Epithelial cell of proximal tubule (primary cell): ENCODE measurements at places on chromosomes 3 and 15.

GRCh38 chr3:142029052-142029642 is 120.2 kb downstream of the TFDP2 start:
- DNase-seq: no peak

DNA sequence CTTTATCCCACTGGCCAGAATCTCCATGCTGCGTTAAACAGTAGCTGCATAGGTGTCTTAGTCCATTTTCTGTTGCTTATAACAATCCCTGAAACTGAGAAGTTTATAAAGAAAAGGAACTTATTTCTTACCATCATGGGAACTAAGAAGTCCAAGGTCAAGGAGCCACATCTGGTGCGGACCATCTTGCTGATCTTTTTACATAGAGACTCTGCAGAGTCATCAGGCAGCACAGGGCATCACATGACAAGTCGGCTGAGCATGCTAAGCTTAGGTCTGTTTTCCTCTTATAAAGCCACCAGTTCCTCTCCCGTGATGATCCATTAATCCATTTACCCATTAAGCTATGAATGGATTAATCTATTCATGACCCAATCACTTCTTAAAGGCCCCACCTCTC is 22.4 kb upstream of the FAM174B start:
- DNase-seq: no peak

GRCh38 chr3:119481079-119481478 is 12.3 kb downstream of the POGLUT1 start:
- no peak for DNase-seq

DNA sequence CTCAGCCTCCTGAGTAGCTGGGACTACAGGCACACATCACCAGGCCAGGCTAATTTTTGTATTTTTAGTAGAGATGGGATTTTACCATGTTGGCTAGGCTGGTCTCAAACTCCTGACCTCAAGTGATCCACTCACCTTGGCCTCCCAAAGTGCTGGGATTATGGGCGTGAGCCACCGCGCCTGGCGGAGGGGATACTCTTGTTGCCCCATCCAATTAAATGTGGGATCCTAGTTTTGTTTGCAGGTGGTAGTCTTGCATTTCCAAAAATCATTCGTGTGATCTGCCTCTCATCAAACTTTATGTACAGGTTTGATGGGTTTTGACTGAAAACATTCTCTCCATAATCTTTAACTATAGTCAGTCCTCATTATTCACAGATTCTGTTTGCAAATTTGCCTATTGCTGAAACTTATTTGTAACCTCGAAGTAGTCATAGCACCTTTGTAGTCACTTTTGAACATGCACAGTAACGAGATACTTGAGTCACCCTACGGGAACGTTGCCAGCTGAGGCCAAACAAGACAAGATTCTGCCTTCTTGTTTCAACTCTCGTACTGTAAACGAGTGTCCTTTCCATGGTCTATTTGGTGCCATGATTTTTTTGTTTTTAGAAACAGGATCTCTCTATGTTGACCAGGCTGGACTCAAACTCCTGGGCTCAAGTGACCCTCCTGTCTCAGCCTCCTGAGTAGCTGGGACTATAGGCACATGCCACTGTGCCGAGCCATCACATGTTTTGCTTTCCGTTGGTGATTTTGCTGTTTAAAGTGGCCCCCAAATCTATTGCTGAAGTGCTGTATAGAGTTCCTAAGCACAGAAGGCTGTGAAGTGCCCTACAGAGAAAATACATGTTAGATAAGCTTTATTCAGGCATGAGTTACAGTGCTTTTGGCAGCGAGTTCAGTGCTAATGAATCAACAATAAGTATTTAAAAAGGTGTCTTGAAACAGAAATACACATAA is 8.1 kb upstream of the MAPK6 start:
- no peak for DNase-seq

DNA sequence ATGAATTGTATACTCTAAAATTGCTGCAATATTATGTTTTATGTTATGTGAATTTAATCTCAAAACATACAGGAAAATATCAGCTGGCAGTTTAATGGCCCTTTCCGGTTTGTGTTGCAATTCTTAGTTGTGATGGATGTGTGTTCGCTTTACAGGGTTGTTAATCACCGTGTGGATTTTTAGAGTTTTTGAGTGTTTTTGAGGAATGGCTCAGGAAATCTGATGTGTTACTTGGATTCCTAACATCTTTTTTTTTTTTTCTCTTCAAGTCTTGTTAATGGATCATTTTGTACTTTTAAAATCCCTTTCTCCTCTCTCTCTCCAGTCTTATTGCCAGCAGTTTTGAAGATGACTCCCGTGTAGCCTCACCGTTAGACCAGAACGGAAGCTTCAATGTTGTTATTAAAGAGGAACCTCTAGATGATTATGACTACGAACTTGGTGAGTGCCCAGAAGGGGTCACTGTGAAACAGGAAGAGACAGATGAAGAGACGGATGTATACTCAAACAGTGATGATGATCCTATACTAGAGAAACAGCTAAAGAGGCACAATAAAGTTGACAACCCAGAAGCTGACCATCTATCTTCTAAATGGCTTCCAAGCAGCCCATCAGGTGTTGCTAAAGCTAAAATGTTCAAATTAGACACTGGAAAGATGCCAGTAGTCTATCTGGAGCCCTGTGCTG is 35.7 kb downstream of the MGA start:
- no peak for DNase-seq

- no peak for DNase-seq
Measured at GRCh38 chr3:125128861-125129501, 73.2 kb upstream of the HEG1 start.
